A549 treated with dexamethasone at 1 μM for 4 hours (cell line): ENCODE measurements at places on chromosomes 7 and 10. TPM values are rescaled to one million over a fixed set of nuclear protein-coding genes. Genes with fewer than 3 reads are reported as not detected.

Gene PTF1A
- total RNA-seq: not detected in 5 replicates

Gene TUBAL3
- total RNA-seq: 0.18 to 0.24 TPM (median 0.24 TPM) in 5 replicates

Gene UNCX
- 0.05 to 0.07 TPM (median 0.05 TPM) in 3 of 5 replicates, not detected in the others for total RNA-seq

Gene CLRN3
- total RNA-seq: 0.07 TPM in 1 of 5 replicates, not detected in the others

Gene EPHB6
- total RNA-seq: 0.20 to 0.84 TPM (median 0.77 TPM) in 5 replicates

Gene MUC12
- 13.7 to 18.6 TPM (median 16.4 TPM) in 5 replicates for total RNA-seq

Gene RADIL
- 1.2 to 1.9 TPM (median 1.7 TPM) in 5 replicates for total RNA-seq

Gene GPC2
- total RNA-seq: 0.39 to 0.75 TPM (median 0.69 TPM) in 5 replicates

Gene DOCK1
- 20.8 to 29.5 TPM (median 27.7 TPM) in 5 replicates for total RNA-seq

Gene TAS2R5
- 0.26 to 0.50 TPM (median 0.43 TPM) in 5 replicates for total RNA-seq

Gene VAX1
- total RNA-seq: 1.0 to 1.5 TPM (median 1.3 TPM) in 5 replicates

Gene TRIM50
- not detected in 5 replicates for total RNA-seq

Gene ZNF775
- total RNA-seq: 3.7 to 6.8 TPM (median 4.9 TPM) in 5 replicates

Gene FAM25C
- 0.57 to 4.1 TPM (median 2.0 TPM) in 4 of 5 replicates, not detected in the other for total RNA-seq

Gene SERPINE1
- 1,539 to 2,200 TPM (median 1,878 TPM) in 5 replicates for total RNA-seq
